ENCODE measurements at places on chromosomes 11 and 22.

GRCh38 chr11:125167954-125168835 lies 3.6 kb downstream of the PKNOX2 start:
- no peak for DNase-seq

- DNase-seq = no peak
Observed at GRCh38 chr11:97157221-97157740, 767.5 kb downstream of the JRKL start.

DNA sequence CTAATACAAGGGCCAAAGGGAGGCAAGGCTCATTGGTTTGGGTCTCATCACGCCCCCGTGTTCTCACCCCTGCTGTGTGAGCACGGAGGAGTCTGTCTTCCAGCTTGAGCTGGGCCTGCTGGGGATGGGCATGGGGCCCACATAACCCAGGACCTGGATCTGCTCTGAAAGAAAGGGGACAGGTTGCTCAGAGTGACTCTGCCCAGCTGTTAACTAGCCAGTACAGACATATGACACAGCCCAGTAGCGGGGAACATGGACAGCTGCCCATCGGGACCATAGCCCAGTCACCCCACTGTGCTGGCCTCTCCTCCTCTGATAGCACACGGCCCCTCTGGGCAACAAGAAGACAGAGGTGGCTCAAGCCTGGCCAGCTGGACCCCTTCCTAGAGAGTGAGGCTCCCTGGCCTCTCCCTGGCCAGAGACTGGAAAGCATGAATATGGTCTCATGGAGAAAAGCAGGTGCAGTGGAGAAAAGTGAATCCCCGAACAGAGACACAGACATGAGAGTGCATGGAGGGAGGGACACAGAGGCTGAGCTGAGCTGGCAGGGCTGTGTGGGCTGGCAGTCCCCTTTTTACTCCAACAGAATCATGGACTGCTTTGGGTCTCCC lies 973.9 kb downstream of the BRD1 start:
- DNase-seq = no peak

GRCh38 chr11:130211781-130212401 lies 52.3 kb downstream of the ST14 start:
- DNase-seq = no peak

DNA sequence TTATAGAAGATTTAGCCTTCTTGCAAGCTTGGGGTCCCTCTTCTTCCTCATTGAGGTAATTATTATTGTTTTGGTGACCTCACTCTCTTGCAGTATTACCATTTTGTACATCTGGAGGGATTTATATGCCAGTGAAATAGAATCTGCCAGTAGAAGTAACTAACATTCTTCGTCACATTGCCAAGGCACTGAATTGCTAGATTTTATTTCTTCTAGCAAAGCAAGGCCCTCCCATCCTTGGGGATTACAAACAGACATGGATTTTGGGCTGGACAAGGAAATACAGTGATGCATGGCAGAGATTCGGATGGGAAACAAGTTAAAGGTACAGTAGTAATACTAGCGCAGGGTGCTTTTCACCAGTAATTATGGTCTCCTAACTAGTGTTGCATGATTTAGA lies 7.8 kb downstream of the ADAMTS15 start:
- DNase-seq = no peak

DNA sequence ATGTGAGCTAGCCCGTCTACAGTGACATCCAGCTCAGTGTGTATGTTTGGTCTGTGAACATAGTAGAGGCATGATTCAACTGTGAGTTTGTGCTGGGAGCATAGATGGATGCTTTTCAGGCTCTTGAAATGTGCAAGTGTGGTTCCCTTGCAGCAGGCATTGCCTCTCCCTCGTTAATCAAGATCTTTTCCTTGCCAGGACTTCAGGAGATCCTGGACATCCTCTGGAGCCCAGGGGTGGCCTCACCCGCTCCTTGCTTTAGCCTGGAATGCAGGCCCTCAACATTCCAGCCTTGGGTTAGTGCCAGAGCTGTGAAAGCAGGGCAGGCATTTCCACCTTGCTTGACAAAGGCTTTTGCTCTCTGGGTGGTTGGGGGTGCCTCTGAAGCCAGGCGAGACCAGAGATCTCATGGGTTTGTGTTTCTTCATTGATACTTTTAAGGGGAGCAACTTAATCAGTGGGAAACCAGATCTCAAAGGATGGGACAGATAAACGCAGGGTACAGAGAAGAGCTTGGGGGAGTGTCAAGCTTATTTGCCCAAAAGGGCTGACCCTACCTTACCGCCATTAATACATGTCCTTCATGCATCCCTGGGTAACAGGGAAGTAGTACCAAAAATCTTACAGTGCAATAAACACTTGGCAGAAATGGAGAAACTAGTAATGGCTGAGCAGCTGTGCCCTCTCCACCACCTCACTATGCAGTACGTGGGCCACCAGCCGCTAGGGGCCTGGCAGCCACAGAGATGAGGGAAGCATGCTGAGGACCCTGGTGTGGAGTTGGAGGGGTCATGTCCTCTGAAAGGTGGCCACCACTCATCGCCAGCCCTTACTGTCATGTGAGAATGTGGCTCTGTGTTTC lies 72.1 kb downstream of the PTPRJ start:
- DNase-seq = no peak

GRCh38 chr11:43920598-43921419 lies 21.6 kb upstream of the C11orf96 start:
- no peak for DNase-seq

- DNase-seq = no peak
Observed at GRCh38 chr22:32354360-32355351, 3.0 kb upstream of the RFPL3 start.

GRCh38 chr11:4482445-4482844 lies at the start of gene OR52K1:
OR52K1 (plus strand) TSS chr11:4482646; CDS start chr11:4488901, 6,255 bp downstream.
- no peak for DNase-seq

DNA sequence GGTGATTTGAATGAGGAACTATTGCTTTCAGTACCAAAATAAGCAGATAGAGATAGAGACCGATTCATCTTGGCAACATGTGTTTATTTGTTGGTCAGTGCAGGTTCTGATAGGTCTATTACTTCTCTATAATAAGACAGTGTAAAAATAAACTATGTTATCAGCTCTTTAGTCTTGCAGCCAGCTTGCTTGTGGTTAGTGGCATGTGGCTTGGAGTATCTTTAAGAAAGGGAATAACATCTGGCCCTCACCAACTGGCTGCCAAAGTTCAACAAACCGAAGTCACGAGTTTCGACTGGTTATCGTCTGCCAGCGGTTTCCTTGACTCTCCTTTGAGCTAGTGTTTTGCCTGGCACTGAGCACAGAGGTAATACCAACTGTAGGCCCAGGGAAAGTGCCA lies 71.8 kb downstream of the CTTN start:
- no peak for DNase-seq

DNA sequence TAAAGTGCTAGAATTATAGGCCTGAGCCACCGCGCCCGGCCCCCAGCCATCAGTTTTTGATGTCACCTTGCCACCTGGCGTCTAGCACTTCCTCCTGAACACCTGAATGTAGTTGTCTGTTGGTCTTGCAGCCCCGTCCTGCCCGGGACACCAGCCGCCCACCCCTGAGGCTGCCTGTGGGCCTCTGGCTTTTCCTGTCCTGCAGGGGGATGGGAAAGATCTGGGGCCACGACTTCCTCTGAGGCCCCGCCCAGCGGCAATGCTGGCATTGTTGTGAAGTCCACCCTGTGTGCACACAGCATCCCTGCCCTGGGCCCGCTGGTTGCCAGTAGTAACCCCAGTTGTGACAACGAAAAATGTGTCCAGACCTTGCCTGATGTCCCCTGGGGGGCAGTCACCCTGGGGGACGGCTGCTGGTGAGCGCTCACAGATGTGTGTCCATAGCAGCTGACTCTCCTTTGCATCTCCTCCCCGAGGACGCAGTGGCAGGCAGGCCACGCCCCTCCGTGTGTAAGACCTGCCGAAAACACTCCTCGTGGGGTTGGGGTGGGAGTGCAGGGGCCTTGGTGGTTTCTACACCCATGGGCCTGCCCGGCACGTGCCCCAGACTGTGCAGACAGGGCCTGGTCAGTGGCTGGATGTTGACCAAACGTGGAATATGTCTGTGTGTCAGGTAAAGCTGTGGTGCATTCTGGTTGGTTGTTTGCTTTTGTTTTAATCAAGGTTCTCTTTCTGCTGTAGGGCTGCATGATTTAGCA lies 6.8 kb downstream of the SELENOO start:
- DNase-seq = no peak

- no peak for DNase-seq
Observed at GRCh38 chr22:42685941-42686653, 34.6 kb downstream of the A4GALT start.

DNA sequence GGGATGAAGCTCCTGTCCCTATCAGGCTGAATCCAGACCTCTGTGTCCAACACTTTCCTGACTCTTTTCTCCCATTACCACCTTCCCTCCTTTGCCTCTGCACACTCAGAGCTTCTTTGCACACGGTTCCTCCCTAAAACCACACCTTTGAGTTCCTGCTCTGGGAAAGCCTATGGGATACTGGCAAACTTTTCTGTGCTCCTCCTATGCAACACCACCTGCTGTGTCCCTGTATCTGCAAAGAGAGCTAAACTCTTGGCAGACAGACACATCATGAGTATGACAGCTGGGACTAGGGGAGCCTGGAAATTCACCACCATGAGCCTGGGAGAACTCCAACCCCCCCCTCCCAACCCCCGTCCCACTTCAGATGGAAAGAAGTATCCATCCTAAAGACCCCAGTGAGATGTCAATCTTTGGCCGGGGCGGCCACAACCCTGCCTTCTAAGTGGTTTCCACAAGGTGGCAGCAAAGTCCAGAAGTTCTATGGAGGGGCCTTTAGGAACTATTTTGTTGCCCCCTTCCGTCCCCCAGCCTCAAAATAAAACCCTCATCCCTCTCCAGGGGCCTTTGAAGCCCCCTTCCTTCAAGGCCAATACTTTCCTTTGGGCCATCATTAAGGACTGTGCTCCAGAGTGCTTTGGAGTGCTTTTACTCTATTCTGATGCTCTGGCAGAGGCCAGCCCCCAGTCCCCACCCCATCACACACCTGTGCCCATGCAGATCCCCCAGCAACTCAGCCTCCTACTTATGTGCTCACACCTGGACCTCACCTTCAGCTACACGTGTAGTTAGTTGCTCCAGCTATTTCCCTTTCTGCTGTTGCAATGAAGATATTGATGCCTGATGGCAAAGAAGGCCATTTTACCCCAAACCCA lies 19.4 kb downstream of the HTR3A start:
- DNase-seq = peak; percentile 25

DNA sequence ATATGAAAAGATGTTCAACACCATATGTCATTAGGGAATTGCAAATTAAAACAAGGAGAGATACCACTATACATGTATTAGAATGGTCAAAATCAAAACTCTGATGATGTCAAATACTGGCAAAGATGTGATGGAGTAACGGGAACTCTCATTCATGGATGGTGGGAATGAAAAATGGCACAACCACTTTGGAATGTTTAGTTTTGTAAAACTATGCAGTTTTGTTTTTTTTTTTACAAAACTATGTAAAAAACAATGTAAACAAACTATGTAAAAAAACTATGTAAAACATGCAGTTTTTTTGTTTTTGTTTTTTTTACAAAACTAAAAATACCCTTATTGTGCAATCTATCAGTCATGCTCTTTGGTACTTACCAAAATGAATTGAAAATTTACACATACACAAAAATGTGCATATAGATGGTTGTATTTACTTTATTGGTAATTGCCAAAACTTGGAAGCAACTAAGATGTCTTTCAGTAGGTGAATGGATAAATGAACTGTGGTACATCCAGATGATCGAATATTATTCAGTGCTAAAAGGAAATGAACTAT lies 5.0 kb upstream of the USP47 start:
- DNase-seq = no peak

- no peak for DNase-seq
Observed at GRCh38 chr11:94928117-94928990, 45.0 kb downstream of the CWC15 start.

GRCh38 chr11:279966-280705 lies 1.9 kb downstream of the NLRP6 start:
- DNase-seq = no peak

DNA sequence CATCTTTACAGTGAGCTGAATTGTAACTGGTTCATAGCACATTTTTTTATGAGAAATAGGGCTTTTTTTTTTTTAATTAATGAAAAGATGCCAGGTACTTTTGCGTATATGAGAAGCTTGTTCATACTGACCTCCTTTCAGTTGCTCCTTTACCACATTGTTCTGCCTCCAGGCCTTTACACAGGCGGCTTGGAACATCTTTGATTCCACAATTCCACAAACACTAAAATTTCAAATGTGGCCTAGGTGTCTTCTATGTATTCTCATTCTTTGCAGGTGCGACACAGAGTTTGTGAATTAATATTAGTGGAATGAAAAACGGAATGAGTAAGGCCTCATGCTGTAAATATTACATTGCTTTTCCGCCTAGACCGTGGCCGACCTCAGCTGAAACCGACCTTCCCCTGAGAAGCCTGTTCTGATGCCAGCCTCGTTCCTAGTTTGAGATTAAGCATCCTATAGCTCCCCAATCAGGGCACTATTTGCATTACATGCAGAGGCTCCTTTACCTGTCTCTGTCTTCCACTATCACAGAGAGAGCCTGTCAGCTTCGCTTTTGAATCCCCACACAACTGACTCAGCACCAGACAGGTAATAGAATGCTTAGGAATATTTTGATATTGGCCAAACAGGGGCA lies 125.8 kb downstream of the LDLRAD3 start:
- no peak for DNase-seq

GRCh38 chr22:27512283-27512761 lies 289.2 kb downstream of the MN1 start:
- DNase-seq = no peak

- no peak for DNase-seq
Observed at GRCh38 chr11:28743061-28743550, 634.9 kb downstream of the METTL15 start.

DNA sequence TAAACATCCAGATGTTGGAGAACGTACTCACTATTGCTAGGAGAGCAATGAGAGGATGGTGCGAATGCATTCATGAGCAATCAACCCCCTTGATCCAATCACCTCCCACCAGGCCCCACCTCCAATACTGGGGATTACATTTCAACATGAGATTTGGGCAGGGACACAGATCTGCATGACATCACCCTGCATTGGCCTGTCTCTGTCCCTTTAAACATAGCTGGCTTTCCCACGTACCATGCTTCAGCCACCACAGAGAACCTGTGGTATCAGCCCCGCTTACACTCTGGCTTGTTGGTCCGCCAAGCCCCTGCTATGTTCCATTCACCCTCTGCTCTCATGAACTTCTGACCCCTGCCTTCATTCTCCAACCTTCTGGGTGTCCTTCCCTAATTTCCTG lies 157.5 kb upstream of the E2F8 start:
- DNase-seq = no peak

GRCh38 chr11:48193876-48194275 lies 22.7 kb upstream of the OR4B1 start:
- DNase-seq = no peak

GRCh38 chr11:76783294-76783895 lies at the start of gene TSKU:
TSKU (plus strand) TSS chr11:76783356; CDS start chr11:76795617, 12,261 bp downstream.
- no peak for DNase-seq

GRCh38 chr11:35031867-35032266 lies 107.1 kb upstream of the CD44 start:
- no peak for DNase-seq

GRCh38 chr11:69385832-69386427 lies 92.0 kb downstream of the MYEOV start:
- no peak for DNase-seq

- DNase-seq = no peak
Observed at GRCh38 chr11:72203163-72203562, 11.2 kb downstream of the FOLR1 start.
